ENCODE measurements at places on chromosomes 12 and 14.

DNA sequence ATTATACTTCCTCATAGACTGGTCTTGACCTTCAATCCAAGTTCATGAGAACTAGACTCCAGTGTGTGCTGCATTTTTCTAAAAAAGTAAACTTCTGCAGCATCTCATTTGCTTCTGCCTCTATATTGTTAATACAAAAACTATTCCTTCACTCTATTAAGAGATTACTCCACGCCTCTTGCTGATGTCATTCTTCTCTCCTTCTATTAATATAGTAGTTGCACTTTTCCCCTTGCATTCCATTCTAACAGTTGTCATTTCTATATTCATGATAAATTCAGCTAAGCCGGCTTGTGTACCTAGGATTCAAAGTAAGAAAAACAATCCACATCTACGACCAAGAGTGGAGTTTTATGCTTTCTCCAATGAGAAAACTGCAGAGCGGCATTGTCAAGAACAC, 480.4 kb upstream of the NOVA1 start:
- DNase-seq = no peak

DNA sequence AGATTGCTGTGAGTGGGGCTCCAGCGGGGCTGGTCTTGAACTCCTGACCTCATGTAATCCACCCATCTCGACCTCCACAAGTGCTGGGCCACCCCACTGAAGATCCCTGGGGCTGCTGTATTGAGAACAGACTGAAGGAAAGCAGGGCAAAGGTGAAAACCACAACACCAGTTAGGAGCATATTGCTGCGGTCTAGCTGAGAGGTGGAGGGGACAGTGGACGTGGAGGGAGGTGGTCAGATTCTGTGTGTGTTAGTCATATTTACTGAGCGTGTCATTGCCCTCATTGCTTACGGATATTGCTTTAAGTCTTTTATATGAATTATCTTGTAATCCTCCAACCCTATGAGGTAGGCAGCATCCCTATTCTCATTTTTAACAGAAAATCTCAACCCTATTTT, 69.0 kb upstream of the OVCH1 start:
- no peak for DNase-seq

GRCh38 chr14:53547593-53547992, 394.5 kb upstream of the DDHD1 start:
- no peak for DNase-seq

DNA sequence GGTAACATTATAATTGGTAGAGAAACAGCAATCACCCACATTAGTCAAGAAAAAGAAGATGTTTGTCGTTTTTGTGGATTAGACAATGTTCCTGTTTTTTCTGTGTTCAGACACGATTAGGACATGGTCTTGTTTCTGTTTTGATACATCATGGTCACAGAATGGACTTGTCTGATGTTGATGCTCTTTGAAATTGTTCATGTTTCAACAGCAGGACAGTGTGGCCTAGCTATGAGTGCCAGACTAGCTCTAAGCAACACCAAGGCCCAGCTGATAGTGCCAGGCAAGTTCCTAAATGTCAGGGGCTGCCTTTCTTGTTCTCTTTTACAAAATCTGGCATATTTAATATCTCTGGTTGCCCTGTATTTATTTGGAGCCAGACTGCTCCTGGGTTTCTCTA, 40.9 kb upstream of the TOMM20L start:
- DNase-seq = no peak

- peak; percentile 51 for DNase-seq
These were observed 22.1 kb upstream of the LRRC9 start for GRCh38 chr14:59897757-59898383.
